ENCODE measurements at places on chromosomes 1 and 21. TPM values are rescaled to one million over a fixed set of nuclear protein-coding genes. Genes with fewer than 3 reads are reported as not detected.

The SIM2 gene
- total RNA-seq: 0.20 TPM

- peaks cover 12% of the 10 kb centered on the region for H3K4me1 ChIP-seq
- no peak for DNase-seq
- H3K4me3 ChIP-seq: no peak overlapping the region
These were observed 5.6 kb downstream of the PPP1R15B start for GRCh38 chr1:204405988-204406387.

DNA sequence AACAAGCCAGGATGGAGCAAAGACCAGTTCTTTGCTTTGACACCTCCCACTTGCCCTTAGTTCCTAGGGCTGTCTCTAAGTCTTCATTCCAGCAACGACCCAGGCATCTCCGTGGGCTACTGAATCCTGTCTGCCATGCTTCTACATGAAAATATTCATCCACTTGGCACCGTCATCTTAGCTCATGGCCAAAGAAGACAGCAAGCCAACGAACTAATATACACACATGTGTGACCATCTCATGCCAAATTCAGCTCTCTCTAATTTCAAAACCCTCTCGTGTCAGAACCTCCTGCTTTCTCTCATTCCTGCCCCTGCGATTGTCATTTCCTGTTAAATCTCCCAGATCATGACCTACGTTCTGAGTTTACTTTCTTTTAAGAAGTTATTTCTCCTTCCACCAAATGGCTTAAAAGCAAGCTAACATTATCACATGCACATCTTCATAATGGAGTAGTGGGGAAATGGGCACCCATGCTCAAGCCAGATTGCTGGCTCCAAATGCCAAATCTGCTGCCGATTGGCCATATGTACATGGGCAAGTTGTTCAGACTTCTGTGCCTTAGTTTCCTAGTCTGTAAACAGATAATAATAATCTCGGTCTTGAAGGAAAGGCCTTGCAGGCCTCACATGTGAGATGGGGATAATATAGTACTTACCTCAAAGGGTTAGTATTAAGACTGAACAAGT, 373.4 kb downstream of the USH2A start:
- DNase-seq: no peak
- no peaks in the 10 kb centered on the region for H3K27me3 ChIP-seq
- H3K4me1 ChIP-seq: no peaks in the 10 kb centered on the region

GRCh38 chr1:15260418-15261154, 13.6 kb downstream of the FHAD1 start:
- no peak overlapping the region for H3K4me3 ChIP-seq
- H3K36me3 ChIP-seq: no peaks in the 10 kb centered on the region
- no peak for DNase-seq
- H3K4me1 ChIP-seq: no peaks in the 10 kb centered on the region
- H3K27ac ChIP-seq: no peak overlapping the region
- no peaks in the 10 kb centered on the region for H3K27me3 ChIP-seq

GRCh38 chr1:226643177-226643576, 94.6 kb downstream of the STUM start:
- no peaks in the 10 kb centered on the region for H3K36me3 ChIP-seq
- no peaks in the 10 kb centered on the region for H3K27me3 ChIP-seq
- H3K4me1 ChIP-seq: peaks cover 5% of the 10 kb centered on the region
- H3K27ac ChIP-seq: no peak overlapping the region
- DNase-seq: peak; percentile 64
- H3K4me3 ChIP-seq: no peak overlapping the region

DNA sequence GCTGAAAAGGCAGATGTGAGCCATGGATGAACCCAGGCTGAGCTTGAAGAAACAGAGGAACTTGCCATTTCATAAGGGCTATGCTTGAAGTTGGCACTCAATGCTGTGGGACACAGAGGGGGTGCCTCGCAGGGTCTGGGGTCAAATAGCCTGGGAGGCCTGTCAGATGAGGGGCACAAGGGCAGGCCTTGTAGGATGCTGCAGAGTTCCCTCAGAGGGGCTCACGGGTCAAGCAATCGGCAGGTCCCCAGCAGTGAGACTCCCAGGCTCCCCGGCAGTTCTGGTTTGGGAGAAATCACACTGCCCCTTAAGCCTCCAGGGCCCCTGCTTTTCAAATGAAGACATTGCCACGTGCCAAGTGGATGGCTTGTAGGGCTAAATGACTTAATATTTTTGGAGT, 116.7 kb upstream of the GRIK3 start:
- H3K4me1 ChIP-seq: no peaks in the 10 kb centered on the region
- no peak overlapping the region for H3K4me3 ChIP-seq
- no peak overlapping the region for H3K27ac ChIP-seq
- no peaks in the 10 kb centered on the region for H3K36me3 ChIP-seq
- H3K27me3 ChIP-seq: no peaks in the 10 kb centered on the region

The SYT14 gene
- total RNA-seq: 1.4 TPM

The KCNQ4 gene
- not detected for total RNA-seq

DNA sequence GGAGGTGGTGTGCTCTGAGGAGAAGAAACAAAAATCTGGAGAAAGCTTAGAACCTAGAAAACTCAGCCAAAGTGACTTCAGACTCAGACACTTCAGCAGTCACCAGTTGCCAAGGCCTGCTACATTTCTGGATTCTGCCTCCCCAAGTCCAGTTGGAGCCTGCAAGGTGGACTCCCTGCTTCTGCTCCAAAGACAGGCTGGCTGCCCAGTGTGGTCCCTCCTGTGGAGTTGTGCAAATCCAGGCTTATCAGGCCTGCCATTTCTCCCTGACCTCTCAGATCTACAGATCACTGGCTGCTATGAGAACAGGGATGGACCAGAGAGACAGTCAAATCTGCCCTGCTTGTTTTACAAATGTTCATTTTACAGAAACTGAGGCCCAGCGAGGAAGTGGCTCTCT, 9.9 kb downstream of the CACHD1 start:
- H3K27ac ChIP-seq: no peak overlapping the region
- H3K36me3 ChIP-seq: no peaks in the 10 kb centered on the region
- no peaks in the 10 kb centered on the region for H3K27me3 ChIP-seq
- H3K4me1 ChIP-seq: peaks cover 71% of the 10 kb centered on the region
- no peak for DNase-seq
- H3K4me3 ChIP-seq: no peak overlapping the region

- no peak overlapping the region for H3K27ac ChIP-seq
- no peaks in the 10 kb centered on the region for H3K4me1 ChIP-seq
- H3K27me3 ChIP-seq: no peaks in the 10 kb centered on the region
- no peaks in the 10 kb centered on the region for H3K36me3 ChIP-seq
- DNase-seq: no peak
These were observed 105.4 kb upstream of the PDC start for GRCh38 chr1:186566140-186566855.

The OR10Z1 gene
- total RNA-seq: not detected

GRCh38 chr1:218346391-218347204, 1.5 kb downstream of the TGFB2 start:
- peaks cover 4% of the 10 kb centered on the region for H3K4me1 ChIP-seq
- no peaks in the 10 kb centered on the region for H3K36me3 ChIP-seq
- DNase-seq: peak; percentile 20
- H3K27ac ChIP-seq: peak overlapping the region; percentile 90

The CLDN17 gene
- not detected for total RNA-seq

GRCh38 chr1:163201906-163202305, 810 bp downstream of the RGS5 start:
- H3K27me3 ChIP-seq: no peaks in the 10 kb centered on the region
- no peaks in the 10 kb centered on the region for H3K4me1 ChIP-seq
- DNase-seq: no peak
- H3K36me3 ChIP-seq: no peaks in the 10 kb centered on the region

The XCL1 gene
- total RNA-seq: 0.23 TPM

DNA sequence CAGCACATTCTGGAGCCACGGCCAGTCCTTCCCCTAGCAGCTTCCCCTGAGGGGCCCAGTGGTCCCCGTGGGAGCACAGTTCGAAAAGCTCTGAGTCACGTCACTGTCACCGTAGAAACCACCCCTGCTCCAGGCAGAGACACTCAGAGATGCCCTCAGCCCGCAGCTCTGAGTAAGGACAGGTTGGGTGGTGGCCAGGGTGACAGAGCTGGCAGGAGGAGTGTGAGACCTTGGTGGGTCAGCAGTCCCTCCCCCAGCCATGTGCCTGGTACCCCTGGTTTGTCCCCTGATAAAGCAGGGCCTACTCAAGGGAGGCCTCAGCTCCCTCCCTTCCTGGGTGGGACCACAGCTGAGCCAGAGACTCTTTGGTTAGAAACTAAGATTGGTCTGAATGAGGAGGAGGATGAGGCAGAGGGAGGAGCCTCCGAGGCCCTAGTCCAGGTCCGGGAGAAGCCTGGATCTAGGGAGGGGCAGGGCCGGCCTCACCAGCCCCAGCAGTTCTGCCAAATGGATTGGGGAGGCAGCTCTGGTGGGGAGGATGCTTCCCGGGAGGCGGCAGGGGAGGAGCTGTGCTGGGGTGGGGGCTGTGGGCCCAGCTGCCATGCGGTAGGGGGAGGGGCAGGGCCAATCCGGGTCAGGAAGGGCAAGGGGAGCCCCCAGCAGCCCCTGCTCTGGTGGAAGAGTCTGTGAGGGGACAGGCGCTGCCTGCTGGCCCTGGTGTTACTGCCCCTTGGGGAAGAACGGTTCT, 55.2 kb downstream of the SLC9A1 start:
- peaks cover 25% of the 10 kb centered on the region for H3K4me1 ChIP-seq
- peak; percentile 89 for DNase-seq
- peak overlapping the region; percentile 95 for H3K27ac ChIP-seq
- H3K36me3 ChIP-seq: no peaks in the 10 kb centered on the region

- H3K36me3 ChIP-seq: no peaks in the 10 kb centered on the region
- H3K4me3 ChIP-seq: no peak overlapping the region
- no peaks in the 10 kb centered on the region for H3K27me3 ChIP-seq
- peak overlapping the region; percentile 59 for H3K27ac ChIP-seq
- peaks cover 43% of the 10 kb centered on the region for H3K4me1 ChIP-seq
These were observed 11.2 kb downstream of the F11R start for GRCh38 chr1:161009602-161010211.

GRCh38 chr1:225942574-225942973, 1.6 kb upstream of the LEFTY2 start:
- H3K4me1 ChIP-seq: peaks cover 5% of the 10 kb centered on the region
- no peak overlapping the region for H3K27ac ChIP-seq
- no peaks in the 10 kb centered on the region for H3K36me3 ChIP-seq
- peaks cover 1% of the 10 kb centered on the region for H3K27me3 ChIP-seq
- H3K4me3 ChIP-seq: no peak overlapping the region
- DNase-seq: no peak

DNA sequence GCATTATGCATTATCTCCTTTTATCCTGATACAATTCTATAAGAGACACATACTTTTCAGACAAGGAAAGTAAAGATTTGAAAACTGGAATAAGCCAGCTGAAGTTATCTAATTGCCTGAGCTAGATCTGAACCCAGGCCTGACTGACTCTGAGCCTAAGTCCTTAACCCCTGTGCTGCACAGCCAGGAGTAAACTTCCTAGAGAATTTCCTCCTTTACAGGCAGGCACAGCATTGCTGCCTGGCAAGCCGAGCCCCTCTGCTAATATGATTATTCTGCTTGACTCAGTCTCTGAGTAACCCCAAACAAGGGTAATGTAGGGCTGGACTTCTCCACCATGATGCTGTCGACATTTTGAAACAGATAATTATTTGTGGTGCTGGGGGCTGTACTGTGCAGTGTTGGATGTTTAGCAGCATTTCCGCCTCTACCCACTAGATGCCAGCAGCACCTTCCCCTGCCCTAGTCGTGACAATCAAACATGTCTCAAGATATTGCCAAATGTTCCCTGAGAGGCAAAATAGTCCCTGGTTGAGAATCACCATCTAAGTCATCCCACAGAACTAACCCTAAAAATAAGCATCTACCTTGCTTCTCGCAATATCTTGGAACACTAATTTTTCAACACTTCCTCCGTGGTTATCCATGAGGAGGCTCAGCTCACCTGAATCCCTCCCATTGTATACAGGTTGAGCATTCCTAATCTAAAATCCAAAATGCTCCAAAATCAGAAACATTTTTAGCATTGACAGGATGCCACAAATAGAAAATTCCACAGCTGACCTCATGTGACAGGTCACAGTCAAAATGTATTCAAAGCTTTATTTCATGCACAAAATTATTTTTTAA, 18.5 kb downstream of the CAMK1G start:
- peak; percentile 62 for DNase-seq
- no peak overlapping the region for H3K27ac ChIP-seq
- H3K36me3 ChIP-seq: no peaks in the 10 kb centered on the region
- peaks cover 7% of the 10 kb centered on the region for H3K27me3 ChIP-seq
- no peak overlapping the region for H3K4me3 ChIP-seq

The CLCA2 gene
- total RNA-seq: not detected

The RBP7 gene
- total RNA-seq: 2.0 TPM

The UROD gene
- 91.8 TPM for total RNA-seq

DNA sequence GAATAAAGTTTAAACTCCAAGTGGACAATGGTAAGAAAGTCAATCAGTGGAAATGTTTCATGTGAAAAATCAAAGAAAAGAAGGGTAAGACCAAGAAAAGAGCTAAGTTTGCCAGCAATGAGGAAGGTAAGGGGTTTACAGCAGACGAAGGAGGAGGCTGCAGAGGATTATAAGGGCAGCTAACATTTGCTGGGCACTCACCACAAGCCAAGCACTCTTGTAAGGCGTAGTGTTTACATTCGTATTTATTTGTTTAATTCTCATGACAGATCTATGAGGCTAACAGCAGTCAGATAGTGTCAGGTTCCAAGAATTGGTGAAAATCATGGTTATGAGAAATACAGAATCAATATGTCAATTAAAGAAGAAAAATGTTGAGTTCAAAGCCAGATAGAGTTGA, 75.2 kb upstream of the NGF start:
- no peak overlapping the region for H3K27ac ChIP-seq
- H3K4me3 ChIP-seq: no peak overlapping the region
- DNase-seq: no peak
- no peaks in the 10 kb centered on the region for H3K27me3 ChIP-seq
- H3K4me1 ChIP-seq: peaks cover 6% of the 10 kb centered on the region

DNA sequence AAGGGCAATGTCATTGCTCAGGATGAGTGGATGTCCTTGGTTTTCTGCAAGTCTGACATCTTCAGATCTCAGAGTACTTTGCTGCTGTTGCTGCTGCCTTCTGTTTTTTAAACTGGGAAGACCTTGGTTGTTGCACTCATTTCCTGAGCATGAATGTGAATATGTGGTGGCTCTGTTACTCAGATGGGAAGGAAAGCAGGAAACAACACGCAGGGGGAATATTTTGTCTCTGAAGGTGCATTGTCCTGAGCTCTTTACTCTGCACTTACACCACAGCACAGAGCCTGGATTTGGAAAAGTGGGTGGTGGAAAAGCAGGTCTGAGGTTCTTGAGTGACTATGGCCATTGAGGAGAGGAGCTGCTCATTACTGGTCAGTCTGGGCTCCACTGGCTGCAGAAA, 36.3 kb downstream of the PTGFRN start:
- no peaks in the 10 kb centered on the region for H3K27me3 ChIP-seq
- H3K36me3 ChIP-seq: no peaks in the 10 kb centered on the region
- H3K27ac ChIP-seq: no peak overlapping the region
- no peak overlapping the region for H3K4me3 ChIP-seq
- DNase-seq: no peak
